ENCODE measurements at places on chromosomes 11 and 22.
A peak's percentile ranks its signal among the peaks of the same experiment; 100 is the strongest.

- DNase-seq: no peak
Measured at GRCh38 chr11:75538150-75538942, 12.6 kb upstream of the GDPD5 start.

GRCh38 chr11:57501953-57502352 lies 13.5 kb downstream of the SLC43A1 start:
- no peak for DNase-seq

GRCh38 chr11:130652671-130653335 lies 204.4 kb downstream of the ADAMTS15 start:
- peak; percentile 45 for DNase-seq

- no peak for DNase-seq
Measured at GRCh38 chr11:118415062-118415738, 13.8 kb downstream of the ATP5MG start.

DNA sequence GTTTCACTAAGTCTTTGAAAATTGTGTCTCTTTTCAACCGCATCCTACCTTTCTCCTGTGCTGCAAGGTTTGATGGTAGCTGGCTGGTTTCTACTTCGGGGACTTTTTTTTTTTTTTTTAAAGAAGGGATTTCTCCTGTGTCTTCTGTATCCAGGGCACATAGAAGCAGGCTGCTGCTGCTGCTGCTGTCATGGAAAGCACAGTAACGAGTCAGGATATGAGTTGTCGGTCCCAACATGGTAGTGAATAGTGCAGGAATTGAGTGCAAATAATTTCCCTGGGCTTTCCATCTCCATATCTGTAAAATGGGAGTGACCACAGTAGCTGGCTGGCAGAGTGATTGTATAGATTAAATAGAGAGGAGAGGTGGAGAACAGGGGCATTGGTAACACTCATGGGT lies 118.3 kb upstream of the NAV2 start:
- no peak for DNase-seq

DNA sequence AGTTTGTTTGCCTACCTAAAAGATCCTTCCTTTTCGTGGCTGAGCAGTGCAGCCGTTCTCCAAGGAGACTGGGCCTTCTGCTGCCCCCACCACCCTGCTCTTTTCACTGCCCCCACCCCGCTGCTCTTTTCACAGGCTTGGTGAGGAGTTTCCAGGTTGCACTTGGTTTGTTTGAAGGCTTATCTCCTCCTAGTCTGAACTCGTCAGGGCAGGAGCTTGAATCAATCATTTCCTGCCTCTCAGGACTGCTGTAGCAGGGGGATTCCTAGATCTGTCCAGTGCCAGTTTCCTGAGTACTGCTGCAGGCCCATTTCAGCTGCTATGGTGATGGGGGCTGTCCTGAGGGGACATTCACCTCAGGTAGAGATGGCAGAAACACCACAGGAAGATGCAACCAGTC lies 10.0 kb downstream of the MED15 start:
- DNase-seq: no peak

DNA sequence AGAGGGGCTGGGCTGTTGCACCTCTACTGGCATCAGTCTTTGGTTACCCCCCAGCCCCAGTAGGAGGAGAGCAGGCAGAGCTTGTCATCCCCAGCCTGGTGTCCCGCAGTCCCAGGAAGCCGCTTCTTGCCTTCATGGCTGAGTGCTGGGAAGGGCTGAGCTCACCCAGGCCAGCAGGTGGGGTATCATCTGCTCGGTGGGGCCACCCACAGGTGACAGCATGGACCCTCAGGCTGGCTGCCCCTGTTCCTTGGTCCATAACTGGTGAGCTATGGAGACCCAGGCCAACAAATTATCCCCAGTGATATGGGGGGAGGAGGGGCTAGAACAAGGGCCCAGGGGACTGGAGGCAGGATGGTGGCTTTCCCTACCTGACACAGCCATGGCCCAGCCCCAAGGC lies 6.5 kb upstream of the RHOD start:
- DNase-seq: no peak

GRCh38 chr11:10303558-10304363 lies 1.1 kb upstream of the ADM start:
- DNase-seq: peak; percentile 68

DNA sequence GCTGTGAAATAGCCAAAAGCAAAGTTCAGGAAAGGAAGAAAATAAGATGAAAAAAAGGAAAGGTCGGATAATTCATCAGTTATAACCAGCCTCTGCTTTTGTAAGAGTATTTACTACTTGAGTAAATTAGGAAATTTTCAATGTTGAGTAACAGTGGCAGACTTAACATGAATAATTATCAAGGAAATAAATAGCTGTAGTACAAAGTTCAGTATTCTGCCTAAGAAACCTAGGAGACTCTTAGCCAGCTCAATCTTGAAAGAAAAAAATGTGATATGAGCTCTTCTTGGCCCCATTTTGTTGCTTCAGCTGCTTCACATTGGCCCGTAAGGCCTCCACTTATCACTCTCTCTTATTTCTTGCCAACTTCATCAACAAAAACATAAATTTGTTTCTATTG lies 17.0 kb upstream of the DNAJB7 start:
- DNase-seq: no peak

DNA sequence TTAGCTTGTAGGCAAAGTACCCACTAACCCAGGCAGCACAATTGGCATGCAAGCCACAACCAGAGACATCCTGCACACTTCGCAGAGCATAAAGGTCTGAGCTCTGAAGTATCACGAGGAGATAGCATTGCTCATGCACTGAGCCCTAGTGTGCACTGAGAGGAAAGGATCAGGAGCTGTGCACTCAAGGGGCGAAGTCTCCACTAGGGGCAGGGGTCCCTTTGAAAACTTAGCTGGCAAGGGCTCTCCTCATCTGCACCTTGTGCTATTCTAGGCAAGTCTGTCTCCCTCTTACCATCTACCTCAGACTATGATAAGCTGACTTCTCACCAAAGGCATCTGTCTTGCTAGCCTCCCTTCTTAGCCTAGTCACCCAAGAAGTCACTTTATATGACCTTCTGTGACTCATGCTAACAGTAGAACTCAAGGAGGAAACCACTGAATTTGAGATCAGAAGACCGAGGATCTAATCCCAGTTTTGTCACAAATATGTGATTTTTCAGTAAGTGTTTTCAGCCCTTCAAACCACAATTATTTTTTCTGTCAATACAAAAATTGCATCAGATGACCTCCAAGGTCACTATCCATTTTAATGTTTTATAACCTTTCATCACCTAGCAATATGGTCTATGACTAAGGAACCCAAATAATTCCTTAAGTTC lies 1078.0 kb downstream of the NTM start:
- peak; percentile 23 for DNase-seq

DNA sequence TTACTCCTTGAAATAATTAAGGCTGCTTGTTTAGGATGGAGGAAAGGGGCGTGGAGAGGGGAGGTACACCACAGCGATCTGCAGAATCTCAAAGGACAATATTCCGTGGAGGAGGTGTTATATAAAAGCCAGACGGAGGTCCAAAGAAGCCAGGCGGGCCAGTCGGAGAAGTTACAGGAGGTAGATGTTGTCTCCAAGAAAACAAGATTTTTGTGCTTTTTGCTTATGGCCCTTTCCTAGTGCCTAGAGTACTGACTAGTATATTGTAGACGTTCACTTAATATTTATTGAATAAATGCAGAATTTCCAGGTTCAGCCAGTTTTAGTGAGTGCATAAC lies 761 bp downstream of the ZDHHC13 start:
- peak; percentile 51 for DNase-seq

GRCh38 chr11:27396259-27396839 lies 33.3 kb upstream of the CCDC34 start:
- DNase-seq: no peak

- peak; percentile 27 for DNase-seq
Measured at GRCh38 chr22:33652615-33653014, 267.7 kb downstream of the LARGE1 start.

DNA sequence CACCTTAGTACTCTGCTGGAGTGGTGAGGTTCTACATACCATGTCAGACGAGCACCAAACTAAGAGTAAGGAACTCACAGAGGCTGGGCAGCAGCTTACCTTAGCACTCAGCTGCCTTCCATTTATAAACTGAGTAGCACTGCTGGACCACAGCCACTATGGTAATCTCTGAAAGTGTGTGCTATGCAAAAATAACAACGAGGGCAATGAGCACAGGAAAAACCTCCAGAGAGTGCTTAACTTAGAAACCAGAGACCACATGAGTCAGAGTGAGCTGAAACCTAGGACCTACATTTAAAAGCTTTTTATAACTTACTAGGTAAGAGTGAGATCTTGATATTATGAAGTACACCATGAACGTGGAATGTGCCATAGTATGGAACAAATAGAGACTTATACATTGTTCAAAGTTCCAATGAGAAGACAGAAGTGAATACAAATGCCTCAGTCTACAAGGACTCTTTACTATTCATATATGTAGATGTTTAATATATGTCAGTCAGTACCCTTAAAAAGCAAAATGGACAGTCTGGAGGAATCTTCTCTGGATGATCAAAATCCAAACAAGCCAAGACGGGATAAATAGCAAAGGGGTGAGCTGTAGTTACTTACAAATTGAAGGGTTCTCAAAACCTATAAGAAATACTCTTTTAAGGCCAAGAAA lies 17.2 kb upstream of the CD59 start:
- DNase-seq: peak; percentile 88

DNA sequence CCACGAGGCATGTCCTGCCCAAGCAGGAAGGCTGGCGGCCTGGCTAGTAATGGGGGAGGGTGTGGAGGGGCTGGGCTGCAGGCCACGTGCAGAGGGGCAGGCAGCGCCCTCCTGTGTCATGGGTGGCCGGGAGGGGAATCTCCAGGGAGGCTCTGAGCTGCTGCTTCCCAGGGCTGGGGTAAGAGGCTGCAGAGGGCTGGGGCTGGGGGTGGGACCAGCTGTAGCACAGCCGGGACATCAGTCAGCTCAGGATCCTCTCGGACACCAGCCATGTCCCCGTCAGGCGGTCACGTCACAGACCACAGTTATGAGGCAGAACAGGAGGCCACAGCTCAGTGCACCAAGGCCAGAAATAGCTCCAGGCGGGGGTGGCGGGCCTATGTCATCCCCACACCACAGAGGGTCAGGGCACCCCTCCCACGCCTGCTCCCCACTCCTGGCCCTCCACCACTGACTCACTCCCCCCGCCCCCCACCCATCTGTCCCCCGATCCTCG lies 21.1 kb downstream of the RTN4R start:
- DNase-seq: peak; percentile 46

DNA sequence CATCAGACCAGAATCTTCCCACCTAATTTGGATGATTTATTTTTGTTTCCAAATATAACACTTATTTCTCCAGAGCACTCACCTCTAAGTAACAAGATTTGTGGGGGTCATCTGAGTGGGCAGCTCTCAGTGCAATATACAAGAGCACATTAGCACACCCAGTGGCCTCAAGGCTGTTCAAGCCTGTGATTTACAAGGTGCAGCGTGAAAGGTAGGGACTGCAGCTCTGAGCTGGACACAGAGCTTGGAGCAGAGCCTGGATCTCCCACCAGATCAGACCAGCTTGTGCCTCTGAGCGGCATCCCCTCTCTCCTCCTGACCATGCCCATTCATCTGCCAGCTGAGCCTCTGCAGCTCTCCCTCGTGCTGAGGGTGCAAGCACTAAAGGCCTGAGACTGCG lies 323.3 kb upstream of the ZC3H12C start:
- no peak for DNase-seq

DNA sequence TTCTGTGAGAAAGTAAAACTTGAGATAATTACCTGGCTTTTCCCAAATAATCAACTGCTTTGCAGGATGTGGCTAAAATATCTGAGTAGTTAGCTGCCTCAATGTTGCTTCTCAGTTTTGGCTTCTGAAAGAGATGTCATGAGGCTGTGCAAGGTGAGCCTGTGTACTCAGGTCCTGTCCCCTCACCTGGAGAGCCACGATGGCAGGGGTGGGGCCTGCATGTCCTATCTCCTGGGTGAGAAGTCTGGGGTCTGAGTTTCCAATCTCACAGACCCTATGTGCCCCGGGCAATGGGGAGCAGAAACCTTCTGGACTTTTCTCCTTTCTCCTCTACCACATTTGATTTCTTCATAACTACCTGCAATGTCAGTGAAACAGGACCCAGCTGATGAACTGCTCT lies 338.6 kb upstream of the B3GAT1 start:
- DNase-seq: no peak

All from astrocyte of the hippocampus (primary cell).